Stimulated activated CD4-positive, alpha-beta T cell treated with anti-CD3 and anti-CD28 coated beads, Interleukin-1b, Interleukin-23, amount 100 ng/mL, for 1 hour (primary cell): ENCODE measurements at places on chromosomes 5 and 9.

- no peak for DNase-seq
Measured at GRCh38 chr5:148825716-148826052, 727 bp upstream of the ADRB2 start.

DNA sequence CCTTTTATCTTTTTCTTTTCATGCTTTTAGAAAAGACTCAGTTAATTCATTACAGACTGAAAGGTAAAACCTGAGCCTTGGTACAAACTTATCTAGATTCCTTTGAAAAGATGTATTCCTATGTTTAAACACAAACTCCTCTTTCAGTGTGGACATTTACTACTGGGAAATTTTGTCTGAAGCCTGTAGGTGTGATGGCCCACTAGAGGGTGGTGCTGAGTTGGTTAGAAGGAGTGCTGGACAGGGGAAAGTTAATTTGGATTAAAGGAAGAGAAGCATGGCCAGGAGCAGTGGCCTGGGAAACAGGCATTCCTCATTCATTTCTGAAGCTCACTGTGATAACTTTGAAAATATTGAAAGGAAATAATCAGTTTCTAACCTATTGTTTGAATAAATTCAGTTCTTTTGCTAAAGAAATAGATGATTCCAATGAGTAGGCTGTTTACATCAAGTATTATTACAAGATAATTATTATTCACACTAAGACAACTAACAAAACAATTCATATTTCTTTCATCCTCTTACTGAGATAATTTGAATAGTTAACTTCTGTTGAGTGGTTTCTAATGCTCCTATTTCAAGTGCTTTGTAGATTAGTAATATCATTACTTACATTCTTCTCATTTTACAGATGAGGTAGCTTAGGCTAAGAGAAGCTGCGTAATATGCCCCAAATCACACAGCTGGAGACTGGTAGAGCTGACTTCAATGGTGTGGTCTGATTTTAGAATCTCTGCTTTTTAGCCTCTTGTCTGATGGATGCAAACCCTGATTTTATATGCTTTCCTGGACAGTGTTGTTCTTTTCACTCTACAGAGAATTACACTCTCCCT is 150.9 kb downstream of the ADGRV1 start:
- DNase-seq: no peak

- DNase-seq: no peak
Measured at GRCh38 chr5:37029436-37029835, 152.9 kb downstream of the NIPBL start.

DNA sequence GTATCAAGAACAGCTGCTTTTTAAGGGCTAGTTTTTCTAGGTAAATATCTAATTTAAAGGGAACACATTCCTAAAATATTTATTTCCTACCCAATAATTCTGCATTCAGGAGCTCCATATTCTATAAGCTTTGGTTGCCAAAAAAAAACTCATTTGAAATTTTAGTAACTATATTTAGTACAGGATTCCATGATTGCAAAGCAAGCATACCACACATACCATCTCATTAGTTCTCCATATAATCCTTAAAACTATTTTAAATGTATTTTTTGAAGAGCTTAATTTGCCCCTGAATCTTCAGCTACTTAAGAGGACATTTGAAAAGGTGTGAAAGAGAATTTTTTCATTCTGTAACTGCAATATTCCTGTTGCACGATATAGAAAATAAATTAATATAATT is 877.0 kb downstream of the NR2F1-AS1 start:
- no peak for DNase-seq
